Stimulated activated CD8-positive, alpha-beta memory T cell treated with anti-CD3 and anti-CD28 coated beads, Interleukin-7, amount 100 ng/mL, for 1 hour (primary cell): ENCODE measurements at places on chromosomes 3 and 15.
A peak's percentile ranks its signal among the peaks of the same experiment; 100 is the strongest.

- DNase-seq, result peak; percentile 92
Observed at GRCh38 chr15:64162869-64163658, at the start of gene PPIB. PPIB (minus strand) TSS chr15:64163022; CDS start chr15:64162986, 36 bp downstream.

- no peak for DNase-seq
Observed at GRCh38 chr3:180390313-180390712, 211.7 kb upstream of the TTC14 start.

DNA sequence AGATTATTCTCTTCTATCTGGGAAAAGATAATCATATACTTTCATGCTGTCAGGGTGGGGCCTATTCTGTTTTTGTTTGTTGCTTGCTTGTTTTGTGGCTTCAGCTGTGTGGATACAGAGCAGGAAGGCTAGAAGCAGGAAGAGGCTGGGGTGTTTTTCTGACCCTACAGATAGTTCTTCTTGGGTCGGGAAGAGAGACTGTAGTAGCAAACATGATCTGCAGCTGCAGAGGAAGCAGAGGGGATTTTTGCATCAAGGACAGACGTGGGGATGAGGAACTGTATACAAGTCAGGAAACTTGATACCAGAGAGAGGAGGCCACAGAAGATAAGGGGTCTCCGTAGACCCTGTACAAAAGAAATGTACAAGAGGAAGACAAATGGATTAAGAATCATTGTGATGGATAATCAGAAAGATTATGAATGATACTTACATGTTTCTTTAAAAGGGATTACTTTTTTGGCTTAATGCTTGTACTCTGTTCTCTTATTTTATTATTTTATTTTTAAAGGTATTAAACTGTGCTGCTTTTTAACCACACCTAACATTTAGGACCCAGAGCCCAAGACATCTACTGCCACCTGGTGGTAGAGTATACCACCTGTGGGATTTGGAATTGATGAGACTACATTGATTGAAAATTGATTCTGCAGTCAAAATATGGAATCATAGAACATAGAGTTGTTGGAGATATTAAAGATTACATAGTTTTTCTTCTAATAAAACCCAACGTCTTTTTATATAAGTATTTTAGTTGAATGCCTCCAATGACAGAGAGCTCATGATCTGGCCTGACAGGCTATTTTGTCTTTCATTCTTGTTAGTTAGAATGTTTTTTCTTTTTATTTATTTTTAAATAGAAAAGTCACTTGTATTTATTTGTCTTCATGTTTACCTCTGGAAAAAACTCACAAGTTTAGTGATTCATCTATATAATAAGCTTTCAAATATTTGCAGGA is 87.3 kb upstream of the ROPN1 start:
- DNase-seq, result no peak

DNA sequence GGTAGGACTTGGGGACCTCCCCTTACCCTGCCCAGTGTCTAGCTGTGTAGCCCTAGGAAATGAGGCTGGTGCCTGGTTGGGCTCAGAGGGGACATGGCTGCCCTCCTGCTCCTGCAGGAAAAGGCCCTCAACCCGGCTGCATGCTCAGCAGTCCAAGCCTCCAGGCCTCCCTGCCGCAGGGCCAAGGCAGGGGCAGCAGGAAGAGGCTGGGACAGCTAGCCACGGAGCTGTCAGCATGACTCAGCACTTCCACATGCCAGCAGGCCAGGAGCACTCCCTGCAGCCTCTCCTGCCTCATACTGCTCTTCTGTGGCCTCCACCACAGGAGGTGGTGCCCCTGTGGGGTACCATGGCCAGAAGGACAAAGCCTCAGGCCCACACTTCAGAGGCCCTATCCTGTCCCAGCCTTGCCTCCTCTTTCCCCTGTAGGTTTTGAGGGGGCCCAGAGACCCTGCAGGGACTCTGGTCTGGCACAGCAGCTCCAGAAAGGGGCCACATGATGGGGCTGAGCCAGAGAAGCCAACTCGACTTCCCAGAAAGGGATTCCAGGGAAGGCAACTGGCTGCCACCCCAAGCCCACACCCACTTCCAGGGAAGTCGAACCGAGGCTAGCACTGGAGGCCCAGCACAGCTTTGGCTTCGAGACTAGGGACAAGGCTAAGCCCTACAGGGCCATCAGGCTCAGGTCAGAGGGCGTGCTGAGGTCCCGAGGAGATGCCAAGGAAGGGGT is 19.5 kb downstream of the TKT start:
- no peak for DNase-seq

GRCh38 chr15:22918596-22919140 is 61.5 kb downstream of the CYFIP1 start:
- DNase-seq, result no peak

DNA sequence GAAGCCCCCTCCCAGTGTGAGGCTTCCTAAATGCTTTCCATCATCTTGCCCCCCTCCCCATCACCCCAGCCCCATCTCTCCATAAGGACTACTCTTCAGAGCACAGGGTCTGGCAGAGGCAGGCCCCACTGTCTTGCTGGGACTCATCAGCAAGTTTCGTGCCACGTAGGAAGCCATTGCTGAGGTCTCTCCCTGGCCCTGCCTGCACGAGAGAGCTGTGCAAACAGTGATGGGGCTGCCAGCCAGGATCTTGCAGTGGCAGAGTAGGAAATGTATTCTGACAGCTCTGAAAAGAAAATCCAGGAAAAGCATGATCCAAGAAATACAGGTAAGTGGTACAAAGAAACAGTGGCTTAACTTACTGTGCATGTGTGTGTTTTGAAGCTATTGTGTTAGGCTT is 22.6 kb downstream of the ISL2 start:
- no peak for DNase-seq

DNA sequence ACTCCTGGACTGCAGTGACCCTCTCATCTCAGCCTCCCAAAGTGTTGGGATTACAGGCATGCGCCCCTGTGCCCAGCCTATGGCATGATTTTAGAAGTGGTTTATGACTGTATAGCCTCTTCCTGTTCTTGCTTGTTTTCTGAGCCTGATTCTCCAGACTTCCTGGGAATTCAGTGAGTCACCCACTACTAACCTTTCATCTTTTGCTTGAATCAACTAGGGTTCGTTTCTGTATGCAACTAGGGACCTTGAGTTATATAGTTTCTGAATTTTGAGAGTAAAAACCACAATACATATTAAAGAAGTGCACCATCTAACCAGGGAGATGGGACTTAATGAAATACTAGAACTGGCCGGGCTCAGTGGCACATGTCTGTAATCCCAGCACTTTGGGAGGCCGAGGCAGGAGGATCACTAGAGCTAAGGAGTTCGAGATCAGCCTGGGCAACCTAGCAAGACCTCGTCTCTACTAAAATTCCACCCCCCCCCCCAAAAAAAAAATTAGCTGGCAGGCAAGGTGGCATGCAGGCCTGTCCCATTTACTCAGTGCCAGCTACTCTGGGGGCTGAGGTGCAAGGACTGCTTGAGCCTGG is 76.0 kb downstream of the ZNF609 start:
- no peak for DNase-seq

GRCh38 chr3:153621953-153622352 is 459.9 kb downstream of the RAP2B start:
- no peak for DNase-seq

- DNase-seq, result no peak
Observed at GRCh38 chr15:25903024-25903581, 40.0 kb upstream of the ATP10A start.

GRCh38 chr15:74542166-74543042 is 1.4 kb downstream of the ARID3B start:
- no peak for DNase-seq

GRCh38 chr3:58963928-58964503 is 85.8 kb downstream of the CFAP20DC start:
- no peak for DNase-seq

GRCh38 chr3:16456784-16457415 is 56.6 kb downstream of the RFTN1 start:
- DNase-seq, result no peak

DNA sequence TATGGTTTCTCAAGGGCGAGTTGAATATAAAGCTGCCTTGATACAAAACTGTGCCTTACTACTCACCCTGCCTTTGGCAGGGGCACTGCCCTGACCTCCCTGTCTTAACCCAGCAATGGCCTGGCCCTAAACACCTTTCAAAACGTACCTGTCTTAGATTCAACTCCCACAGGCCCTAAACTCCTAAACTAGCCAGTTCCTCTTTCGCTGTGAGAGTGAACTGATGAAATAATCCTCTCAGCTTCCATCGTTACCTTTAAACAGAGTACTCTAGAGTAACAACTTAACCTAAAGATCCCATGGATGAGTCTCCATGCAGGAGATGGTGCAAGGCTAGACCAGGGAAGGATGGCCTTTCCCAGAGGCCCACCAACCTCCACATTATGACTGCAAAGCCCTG is 133.0 kb upstream of the THBS1 start:
- no peak for DNase-seq

DNA sequence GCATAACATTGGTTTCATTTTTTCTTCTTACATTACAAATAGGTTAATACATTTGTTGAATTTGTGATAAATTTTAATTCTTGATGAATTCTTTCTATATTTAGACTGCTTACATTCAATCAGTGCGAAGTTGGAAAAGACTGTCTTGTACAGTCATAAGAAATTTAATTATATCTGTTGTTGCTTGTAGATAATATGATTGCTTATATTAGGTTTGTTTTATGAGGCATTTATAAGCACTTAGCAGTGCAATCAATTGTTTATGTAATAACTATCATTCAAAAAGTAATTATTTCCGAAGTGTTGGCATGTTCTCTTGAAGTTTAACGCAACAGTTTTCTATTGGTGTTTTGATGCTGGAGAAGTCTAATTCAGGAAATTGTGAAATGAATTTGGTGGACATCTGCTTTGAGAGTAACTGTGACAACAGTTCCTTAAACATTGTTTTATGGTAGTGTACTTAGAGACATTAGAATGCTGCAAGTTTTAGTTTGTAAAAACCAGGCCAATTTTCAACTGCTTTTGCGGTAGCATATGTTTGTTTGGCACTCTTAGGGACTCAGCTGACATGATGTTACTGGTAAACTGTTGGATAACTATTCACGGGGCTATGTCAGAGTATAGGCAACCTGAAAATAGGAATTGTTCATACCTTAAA is 99.7 kb downstream of the NAALADL2 start:
- no peak for DNase-seq

DNA sequence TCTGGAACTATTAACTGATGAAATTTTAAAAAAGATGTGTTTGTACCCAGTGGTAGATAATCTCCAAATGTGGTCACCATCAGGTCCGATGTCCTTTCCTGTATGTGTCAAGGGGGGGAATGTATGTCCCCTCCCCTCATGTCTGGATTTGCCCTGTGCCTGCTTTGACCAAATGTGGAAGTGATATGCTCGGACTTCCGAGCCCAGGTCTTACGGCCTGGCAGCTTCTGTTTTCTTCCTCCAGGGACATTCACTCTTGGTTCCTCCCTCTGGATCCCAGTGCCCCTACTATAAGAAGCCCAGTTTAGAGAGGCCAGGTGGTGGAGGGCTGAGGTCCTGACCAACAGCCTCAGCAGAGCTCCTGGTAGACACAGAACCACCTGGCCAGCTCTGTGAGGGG is 75.5 kb downstream of the CCR1 start:
- no peak for DNase-seq

GRCh38 chr15:47961401-47962090 is 159.2 kb upstream of the SLC24A5 start:
- DNase-seq, result no peak

DNA sequence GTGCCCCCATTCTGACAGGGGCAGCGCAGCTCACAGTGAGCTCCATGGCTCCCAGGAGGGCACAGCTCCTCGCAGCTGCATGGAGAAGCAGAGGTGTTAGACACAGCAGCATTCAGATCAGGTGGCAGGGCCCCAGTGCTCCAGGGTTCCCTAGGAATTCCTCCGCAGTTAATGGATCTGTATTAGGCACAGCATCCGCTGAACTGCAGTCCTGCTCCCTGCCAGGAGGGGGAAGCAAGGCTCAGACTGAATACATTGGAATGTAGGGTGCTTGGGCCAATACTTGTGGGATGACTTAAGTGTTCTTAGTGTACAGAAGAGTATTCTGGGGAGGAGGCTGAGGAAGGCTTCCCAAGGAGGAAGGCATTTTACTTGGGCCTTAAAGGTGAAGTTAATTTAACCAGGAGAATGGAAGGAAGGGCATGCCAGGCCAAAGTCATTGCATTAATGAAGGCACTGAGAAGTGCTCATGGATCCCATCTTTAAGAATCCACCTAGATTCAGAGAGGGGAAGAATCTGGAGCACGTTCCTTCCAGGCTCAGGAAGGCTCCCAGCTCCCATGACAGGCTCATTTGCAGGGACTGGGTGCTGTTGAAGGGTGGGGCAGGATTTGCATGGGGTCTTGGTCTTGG is 111.6 kb downstream of the RAB11A start:
- DNase-seq, result no peak

- DNase-seq, result no peak
Observed at GRCh38 chr3:133206921-133207320, 168.7 kb downstream of the TMEM108 start.

DNA sequence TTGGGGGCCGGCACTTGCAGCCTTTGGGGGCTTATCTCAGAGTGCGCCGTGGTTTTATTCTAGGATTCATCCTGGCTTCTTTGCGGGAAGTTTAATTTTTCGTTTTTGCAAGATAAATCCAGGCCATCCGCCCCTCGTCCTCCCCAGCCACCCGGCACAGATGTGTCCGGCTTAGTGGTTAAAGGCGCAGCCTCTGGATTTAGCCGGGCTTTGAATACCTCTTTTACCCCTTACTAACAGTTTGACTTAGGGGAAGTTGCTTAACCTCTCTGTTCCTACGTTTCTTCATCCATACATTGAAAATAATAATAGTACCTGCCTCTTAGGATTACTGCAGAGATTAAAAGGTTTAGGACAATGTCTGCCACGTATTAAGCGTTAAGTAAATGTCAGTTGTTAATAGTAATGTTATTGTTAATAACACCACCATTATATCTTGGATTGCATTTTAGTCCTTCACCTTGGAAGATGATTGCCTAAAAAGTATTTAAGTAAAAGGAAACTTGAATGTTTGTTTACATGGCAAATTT is 714 bp downstream of the ECT2 start:
- no peak for DNase-seq

- DNase-seq, result no peak
Observed at GRCh38 chr3:189626286-189626685, 4.9 kb upstream of the TP63 start.

- no peak for DNase-seq
Observed at GRCh38 chr3:10955711-10956453, 36.7 kb upstream of the SLC6A1 start.

DNA sequence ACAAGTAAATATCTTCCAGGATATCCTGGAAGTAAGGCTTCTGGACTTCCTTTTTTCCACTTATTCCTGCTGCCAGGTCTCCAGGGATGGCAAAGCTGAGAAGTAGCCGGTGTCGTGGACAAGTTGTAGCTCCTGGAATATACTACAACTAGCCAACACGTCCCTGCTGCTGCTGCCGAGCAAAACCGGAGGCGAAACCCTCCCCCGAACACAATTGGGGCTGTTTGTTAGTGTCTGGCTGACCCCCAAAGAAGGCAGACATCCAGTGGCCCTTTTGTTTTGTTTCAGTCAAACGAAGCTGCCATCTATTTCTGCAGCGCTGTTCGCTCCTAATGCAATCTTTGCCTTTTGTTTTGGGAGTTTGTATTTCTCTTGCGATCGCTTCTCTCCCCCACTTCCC is 45.3 kb upstream of the EIF5A2 start:
- DNase-seq, result no peak
